Heart right ventricle (tissue), 16 donors: ENCODE measurements at places on chromosomes 7 and 10.

- no peak for DNase-seq
Measured at GRCh38 chr10:72024596-72024995, 60.4 kb downstream of the CHST3 start.

DNA sequence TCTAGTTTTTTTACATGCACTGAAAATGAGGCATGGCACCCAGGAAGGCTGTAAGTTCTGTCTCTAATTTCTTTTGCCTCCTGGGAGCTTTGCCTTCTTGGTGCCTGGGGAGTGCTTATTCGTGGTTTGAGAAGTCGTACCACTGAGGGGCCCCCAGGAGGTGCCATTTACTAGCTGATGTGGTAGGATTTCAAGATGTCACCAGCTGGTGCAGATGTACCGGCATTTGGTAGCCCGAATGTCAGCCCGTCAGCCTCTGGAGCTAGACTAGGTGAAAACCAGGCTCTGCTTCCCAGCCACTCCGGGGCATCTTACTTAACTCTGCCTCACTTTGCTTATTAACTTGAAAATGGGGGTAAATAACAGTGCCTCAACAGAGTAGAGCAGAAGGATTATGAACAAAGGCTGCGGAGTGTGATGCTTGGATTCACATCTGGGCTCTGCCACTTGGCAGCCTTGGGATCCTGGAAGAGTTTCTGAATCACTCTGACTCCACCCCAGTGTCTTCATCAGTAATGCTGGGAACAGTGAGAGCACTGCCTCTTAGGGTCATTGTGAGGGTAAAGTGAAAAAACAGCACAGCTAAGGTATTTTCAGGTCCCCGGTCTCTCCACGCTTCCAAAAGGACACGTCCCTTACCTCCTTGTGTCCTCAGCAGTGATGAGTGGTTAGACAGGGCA lies 31.4 kb upstream of the BTBD16 start:
- no peak for DNase-seq

GRCh38 chr10:74120911-74121310 lies 29.7 kb downstream of the AP3M1 start:
- no peak for DNase-seq

- DNase-seq, result no peak
Measured at GRCh38 chr10:96588060-96588554, 1.3 kb upstream of the TM9SF3 start.

DNA sequence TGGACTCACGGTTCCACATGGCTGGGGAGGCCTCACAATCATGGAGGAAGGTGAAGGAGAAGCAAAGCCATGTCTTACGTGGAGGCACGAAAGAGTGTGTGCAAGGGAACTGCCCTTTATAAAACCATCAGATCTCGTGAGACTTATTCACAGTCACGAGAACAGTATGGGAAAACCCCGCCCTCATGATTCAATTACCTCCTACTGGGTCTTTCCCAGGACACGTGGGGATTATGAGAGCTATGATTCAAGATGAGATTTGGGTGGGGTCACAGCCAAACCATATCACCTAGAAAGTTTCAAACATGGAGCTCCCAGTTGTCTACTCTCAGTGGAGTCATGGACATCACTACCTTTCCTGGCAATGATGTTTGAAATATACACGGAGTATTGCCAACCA lies 49.6 kb downstream of the CYCS start:
- no peak for DNase-seq

GRCh38 chr10:5484205-5484604 lies 15.2 kb downstream of the CALML5 start:
- no peak for DNase-seq

DNA sequence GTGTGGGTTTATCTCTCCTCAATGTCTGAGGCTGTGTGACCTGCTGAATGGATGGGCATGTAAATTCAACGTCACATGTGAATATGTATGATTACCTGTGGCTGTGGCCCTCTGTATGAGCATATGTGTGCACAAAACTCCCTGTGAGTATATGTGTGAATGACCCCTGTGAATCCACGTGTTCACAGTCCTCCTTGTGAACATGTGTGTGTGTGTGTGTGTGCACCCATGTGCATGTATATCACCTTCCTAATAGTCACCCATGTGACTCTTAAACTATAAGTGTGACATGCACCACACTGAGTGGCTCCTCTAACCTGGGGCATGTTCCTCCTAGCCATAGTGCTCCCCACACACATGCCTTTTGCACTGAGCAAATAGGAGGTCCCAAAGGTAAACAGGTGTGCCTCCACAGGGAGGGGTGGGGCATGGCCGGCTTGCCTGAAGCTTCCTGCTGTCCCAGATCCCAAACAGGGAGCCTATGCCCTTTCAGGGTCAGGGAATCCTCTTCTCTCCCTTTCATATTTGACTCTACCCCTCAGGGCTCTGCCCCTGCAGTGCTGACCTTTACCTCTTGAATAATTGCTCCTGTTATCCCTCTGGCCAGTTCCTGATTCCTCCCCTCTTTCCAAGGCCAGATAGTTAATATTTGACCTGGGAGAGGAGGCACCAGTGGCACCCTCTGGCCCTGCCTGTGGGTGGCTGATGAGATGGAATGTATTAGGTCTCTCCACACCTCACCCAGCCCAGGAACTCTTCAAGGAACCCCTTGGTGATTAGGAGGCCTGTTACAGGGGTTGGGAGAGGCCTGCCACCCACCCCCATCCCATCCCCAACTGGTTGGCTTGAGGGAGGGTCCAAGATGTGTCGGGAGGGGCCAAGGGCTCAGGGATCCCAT lies 1.9 kb downstream of the SEMA4G start:
- no peak for DNase-seq

DNA sequence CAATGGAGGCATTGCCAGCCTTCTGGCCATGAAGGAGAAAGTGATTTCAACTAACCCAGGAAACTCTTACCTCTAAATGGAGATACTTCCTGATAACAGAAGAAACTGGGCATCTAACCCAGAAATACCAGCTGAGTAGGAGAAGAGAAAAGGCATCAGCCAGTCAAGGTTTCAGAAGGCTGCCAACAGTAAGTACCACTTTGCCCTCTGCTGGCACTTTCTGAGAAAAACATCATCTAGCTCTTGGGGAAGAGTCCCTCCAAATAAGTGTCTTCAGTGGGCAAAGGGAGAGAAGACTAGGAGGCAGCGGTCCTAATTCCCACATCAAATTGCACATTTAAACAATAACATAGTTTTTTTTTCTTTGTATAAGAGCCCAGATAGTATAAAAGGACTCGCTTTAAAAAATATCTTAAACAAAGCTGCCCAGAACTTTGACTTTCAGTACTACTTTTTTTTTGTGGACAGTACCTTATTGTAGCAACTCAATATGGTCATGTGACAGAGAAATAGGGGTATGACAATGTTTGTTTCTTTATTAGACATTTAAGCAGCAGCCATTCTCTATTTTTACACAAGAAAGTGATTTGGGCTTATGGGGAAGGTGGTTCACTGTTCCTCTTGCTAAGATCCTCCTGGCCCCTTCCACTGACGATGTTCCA lies 157.3 kb downstream of the CTTNBP2 start:
- DNase-seq, result no peak

DNA sequence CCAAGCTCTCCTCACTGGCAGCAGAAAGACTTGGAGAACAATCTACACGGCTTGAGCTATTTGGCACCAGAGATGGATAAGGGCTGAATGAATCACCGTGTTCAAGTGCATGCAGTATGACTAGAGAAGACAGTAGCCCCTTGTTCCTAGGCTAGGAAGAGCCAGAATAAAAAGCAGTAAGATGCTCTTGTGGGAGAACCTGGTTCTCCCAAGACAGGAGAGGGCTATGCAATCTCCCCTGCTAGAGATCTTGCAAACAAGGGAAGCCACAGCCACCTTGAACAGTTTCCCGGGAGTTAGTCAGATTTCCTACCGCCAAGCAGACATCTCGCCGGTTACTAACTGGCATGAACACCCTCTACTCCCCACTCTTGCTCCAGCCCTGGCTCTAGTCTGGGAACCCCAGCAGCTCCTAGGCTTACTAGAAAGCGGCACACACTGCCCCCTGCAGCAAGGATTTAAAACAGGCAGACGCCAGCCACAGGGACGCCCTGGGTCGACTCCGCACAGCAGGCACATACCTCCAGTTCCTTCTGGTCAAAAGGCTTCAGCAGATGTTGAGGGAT lies 107.3 kb downstream of the SMURF1 start:
- no peak for DNase-seq

DNA sequence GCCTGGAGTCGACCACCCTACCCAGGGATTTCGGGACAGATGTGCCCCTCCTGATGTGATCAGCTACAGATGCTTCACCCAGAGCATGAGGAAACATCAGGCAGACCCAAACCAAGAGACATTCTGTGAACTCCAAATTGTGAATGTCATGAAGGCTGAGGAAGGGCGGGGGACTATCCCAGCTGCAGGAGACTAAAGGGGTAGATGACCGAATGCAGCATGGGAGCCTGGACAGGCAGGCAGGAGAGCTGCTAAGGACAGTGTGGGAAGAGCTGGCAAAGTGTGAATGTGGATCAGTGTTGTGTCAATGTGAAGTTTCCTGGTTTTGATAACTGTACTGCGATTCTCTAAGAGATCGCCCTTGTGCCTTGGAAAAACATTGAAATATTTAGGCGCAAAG lies 19.2 kb upstream of the DRGX start:
- DNase-seq, result no peak

DNA sequence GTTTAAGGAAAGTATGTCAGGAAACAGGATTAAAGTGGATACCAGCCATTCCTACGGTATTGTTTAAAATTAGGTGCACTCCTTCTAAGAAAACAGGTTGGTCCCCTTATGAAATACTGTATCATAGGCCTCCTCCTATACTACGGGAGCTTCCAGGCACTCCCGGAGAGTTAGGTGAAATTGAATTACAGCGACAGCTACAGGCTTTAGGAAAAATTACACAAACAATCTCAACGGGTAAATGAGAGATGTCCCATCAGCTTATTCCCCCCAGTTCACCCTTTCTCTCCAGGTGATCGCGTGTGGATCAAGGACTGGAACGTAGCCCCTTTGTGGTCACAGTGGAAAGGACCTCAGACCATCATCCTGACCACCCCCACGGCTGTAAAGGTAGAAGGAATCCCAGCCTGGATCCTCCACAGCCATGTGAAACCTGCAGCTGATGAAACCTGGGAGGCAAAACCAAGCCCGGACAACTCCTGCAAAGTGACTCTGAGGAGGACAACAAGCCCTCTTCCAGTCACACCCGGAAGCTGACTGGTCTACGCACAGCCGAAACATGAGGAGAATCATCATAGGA lies 25.1 kb upstream of the GHITM start:
- DNase-seq, result no peak

- no peak for DNase-seq
Measured at GRCh38 chr10:66837990-66838389, 87.8 kb upstream of the LRRTM3 start.
